Activated naive CD4-positive, alpha-beta T cell treated with anti-CD3 and anti-CD28 coated beads, Interleukin-2, amount 10 ng/mL, durations not matched to agents 7 days and 5 days (primary cell): ENCODE measurements at places on chromosomes 2 and 18.

DNA sequence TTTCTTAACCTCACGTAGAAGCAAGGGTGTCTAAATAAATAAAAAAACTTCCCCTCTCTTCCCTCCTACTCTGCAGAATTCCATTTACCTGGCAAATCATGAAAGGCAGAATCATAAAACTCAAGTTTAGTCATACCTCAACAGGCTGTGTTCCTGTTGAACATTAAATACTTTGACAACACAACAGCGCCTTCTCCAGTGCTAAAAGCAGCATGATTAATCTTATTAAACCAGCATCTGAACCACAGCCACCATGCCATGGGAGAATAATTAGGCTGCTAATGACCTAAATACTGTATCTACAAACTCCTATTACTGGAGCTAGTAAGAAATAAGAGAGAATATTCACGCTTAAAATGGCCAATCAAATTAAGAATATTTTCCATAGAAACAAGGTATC, 68.1 kb downstream of the CDH2 start:
- no peak for DNase-seq

DNA sequence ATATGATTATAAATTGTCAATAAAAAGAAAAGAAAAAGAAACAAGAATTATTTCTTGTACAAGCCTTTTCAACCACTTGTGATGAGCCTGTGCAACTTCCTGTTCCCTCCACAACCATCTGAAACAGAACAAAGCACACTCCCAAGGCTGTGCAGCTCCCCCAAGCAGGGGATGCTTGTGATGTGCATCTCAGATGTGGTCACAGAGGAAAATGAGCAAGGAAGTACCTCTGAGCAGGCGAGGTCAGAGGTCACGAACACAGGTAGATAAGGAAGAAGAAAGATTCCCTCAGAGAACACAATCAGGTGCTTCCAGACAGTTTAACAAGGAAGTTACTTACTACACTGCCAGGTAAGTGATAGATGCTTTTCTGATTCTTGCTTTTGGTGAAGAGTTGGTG, 274.8 kb upstream of the SLC39A10 start:
- peak; percentile 70 for DNase-seq

GRCh38 chr2:176518823-176519222, 249.6 kb downstream of the MTX2 start:
- no peak for DNase-seq

DNA sequence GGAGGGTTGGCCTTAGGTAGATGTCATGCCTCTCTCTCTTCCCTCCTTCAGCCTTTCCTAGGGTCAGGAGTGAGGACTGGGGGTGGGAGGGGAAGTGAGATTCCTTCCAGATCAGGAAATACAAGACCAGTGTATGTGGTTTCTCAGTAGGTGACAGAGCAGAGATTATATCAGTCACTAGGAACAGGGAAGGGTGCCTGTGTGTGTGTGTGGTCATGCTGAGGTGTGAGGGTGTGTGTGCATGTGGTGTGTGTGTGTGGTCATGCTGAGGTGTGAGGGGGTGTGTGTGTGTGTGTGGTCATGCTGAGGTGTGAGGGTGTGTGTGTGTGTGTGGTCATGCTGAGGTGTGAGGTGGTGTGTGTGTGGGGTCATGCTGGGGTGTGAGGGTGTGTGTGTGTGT, 259.8 kb downstream of the LOXHD1 start:
- DNase-seq: no peak

GRCh38 chr18:49321797-49322461, 138.5 kb downstream of the DYM start:
- no peak for DNase-seq
